Astrocyte of the spinal cord (primary cell): ENCODE measurements at places on chromosomes 16 and 17.

- no peak for DNase-seq
Measured at GRCh38 chr16:27974896-27975540, 88.5 kb downstream of the GSG1L start.

DNA sequence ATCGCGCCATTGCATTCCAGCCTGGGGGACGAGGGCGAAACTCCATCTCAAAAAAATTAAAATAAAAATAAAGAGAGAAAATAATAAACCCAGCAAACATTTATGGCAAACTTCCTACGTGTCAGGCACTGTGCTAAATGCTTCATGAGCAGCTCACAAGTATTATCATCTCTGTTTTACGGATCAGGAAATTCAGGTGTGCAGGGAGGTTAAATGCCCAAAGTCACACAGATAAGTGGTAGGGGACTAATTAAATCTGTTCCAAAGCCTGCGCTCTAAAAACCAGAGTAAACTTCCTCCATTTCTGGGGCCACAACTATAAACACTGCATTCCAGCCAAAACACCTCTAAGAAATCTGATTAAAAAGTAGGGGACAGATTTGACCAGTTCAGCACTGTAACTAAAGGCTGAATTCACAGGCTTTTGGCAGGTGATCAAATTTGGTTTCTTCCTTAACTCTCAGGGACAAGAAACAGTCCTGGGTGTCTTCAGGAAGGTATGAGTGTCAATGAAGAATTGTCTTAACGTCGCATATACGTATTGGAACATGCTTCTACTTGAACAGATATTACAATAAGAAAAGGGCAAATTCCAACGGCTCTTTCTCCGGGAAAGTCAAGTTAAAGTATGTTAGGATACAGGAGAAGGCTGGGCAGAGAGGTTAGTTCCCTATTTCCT, 996 bp downstream of the STRADA start:
- peak; percentile 9 for DNase-seq

- DNase-seq: peak; percentile 29
Measured at GRCh38 chr17:5282642-5283217, 646 bp downstream of the RABEP1 start.

DNA sequence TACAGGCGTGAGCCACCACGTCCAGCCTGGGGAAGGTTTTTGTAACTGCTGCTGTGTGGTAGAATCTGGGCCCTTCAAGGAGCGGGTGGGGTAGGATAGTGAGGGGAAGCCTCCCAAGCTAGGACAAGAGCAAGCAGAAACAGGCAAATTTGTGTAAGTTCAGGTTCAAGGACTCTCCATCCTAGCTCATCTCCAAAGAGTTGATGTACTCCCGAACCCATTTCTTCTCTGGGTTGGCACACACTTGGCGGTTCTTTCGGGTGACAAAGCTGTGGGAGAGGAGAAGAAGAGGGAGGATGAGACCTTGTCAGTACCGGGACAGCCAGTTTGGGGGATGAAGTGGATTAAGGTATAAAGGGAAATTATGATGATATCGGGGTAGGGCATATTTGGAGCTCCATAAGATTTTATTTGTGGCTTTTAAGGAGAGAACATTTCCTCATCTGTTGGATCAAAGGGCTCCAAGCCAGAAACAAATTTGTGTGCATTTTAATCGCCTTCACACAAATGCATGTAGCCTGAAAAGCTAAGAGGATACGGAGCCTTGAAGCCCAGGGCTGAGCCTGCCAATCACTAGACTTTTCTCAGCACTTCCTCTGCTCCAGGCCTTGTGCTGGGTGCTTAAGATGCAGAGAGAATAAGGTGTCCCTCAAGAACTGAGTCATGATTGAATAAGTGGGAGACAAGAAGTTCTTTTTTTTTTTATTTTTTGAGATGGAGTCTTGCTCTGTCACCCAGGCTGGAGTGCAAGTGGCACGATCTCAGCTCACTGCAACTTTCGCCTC, 3.7 kb upstream of the HEATR9 start:
- no peak for DNase-seq

- DNase-seq: no peak
Measured at GRCh38 chr16:89845417-89845816, 17.1 kb downstream of the SPIRE2 start.
